ENCODE measurements at places on chromosomes 7 and 10.

- DNase-seq = no peak
Measured at GRCh38 chr7:7988706-7989105, 20.1 kb downstream of the GLCCI1 start.

DNA sequence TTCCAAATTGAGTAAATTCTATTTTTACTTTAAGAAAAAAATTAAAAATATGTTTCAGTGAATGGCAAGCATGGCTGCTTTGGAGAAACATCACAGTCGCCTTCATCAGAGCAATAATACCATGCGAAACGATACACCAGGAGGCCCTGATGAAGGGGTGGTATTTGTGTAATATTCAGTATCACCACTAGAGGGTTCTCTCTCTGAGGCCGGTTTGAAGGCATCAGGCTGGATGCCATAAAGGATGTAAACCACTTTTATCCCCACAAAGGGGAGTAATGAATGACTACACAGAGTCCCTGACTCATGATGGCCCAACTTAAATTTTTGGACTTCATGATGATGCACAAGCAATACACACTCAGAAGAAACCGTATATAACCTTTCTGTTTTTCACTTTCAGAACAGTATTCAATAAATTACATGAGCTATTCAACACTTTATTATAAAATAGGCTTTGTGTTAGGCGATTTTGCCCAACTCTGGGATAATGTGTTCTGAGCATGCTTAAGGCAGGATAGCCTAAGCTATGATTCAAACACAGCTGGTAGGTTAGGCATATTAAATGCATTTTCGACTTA lies 95.5 kb downstream of the PPP1R17 start:
- no peak for DNase-seq

DNA sequence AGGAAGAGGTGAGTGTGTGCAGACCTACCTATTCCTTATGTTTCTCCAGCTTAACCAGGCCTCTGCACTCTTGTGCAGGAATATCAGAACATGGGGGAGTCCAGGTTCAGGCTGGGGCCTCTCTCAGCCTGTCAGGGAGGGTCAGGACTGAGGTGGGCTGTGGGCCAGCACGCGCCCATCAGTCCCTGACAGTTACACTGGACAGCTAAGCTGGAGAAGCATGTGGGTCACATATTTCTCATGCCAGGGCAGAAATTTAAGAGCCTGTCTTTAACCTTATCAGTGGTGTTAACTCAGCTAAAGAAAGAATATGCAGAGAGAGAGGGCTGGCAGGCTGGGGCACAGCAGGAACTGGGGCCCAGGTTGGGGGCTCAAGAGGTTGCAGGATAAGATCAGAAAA lies 8.7 kb upstream of the POLD2 start:
- DNase-seq = no peak

DNA sequence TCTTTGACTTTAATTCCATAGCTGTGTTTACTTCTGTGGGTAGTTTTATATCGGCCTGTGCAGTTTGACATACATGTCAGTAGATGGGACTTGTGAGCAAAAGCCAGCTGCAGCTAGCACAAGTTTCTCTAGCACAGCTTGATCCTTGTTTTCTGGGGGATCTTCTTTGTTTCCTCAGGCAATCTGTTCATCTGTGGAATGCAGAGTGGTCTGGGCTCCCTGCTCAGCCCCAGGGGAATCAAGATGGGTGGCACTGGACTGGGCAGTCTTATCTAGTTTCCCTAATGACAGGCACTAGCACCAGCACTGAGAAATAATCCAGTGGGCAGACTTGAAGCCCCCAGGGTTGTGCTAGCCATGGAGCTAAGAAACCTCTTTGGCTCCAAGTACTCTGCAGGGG lies 40.8 kb downstream of the CYP2C19 start:
- no peak for DNase-seq

DNA sequence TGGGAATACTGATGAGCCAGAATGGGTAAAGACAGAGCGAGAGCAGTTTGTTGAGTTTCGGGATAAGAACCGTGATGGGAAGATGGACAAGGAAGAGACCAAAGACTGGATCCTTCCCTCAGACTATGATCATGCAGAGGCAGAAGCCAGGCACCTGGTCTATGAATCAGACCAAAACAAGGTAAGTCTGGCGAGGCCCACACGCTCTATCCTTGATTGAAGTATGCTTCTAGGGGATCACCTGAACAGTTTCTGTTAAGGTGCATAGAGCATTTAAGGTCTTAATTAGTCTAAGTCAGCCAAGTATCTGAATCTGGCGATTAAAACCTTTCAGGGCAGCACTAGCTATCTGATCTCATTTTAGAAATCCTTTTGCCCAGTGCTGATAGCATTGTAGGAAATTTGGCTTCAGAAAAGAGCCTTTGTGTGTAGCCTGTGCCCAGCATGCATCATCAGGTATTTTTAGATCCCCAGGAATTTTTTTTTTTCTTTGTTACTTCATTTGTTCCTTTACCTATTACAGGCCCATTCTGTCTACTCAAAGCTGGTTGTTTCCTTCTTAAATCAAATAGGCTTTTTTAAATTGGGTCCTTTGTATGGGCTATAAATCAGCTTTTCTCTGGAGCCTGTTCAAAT lies 8.0 kb downstream of the OPN1SW start:
- DNase-seq = no peak

DNA sequence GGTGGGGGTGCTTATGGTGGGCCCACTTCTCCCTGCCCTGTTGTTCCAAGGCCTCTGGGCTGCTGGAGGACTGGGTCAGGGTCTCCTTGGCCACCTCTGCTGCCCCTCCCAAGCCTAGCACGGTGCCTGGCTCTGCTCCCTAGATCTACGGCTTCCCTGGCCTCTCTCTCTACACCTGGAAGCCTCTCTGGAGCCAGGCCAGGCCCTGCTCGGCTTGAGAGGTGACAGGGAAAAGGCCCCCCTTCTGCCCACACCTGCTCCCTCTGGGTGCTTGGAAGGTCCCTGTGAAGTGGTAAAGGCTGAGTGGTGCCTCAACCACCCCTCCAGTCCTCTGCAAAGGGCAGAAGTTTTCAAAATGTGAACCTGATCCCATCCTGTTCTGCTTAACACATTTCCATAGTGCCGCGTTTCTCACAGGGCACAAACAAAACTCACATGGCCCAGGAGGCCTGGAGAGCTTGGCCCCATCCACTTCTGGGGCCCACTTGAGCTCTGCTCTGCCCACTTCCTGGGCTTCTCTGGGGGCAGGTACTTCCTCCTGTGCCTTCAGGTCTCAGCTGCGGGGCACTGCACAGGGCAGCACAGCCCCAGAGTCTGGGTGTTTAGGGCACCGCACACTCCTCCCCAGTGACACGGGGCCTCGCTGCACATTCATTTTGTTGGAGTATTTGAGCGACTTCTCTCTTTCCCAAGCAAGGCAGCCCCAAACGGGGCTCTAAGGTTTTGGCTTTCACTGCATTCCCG lies 169.9 kb downstream of the PIP4K2A start:
- no peak for DNase-seq

DNA sequence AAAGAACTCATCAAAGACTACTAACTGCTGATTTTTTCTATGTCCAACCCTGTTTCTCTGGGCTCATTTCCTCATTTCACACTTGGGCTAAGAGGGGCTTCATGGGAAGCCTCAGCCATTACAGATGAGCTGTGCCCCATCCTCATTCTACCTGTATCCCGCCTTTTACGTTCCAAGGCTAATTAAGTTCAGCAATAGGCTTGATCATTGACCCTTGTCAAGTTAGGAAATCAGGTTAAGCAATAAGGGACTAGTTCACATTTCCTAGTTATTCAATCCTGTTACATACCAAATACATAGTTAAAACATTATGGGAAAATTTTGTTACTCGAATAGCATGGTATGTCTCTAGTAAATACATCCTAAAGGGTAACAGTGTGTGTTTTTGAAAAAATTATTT lies 29.3 kb upstream of the AGBL3 start:
- DNase-seq = no peak

DNA sequence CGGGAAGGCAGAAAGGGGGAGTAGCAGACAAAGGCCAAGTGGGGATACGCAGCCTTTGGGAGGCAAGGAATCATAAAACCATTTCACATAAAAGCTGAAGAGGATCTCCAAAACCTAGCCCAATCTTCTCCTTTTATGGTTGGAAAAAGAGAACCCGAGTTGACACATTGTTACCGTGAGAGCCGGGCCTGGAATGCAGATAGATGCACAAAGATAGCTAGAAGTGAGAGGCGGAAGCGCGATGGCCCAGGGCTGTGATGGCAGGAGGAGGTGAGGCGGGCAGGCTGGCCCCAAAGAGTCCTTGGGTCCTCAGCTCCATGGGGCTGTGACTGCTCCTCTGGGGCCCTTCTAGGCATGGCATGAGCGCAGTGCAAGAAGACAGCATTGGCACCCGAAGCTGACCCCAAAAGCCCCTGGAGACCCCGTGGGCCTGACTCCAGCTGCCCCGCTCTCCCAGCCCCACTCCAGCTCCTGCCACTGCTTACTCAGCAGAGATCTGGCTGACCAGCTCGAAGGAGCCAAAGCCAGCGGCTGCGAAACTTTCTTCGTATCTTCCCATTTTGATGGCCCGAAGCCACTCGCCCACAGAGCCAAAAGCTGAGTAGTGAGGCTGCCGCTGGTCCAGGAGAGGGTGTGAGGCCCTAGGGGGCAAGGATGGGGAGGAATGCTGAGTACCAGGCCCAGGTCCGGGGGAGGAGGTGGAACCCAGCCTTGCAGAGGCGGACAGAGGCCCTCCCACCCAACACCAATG lies 22.5 kb downstream of the EPHB4 start:
- no peak for DNase-seq

DNA sequence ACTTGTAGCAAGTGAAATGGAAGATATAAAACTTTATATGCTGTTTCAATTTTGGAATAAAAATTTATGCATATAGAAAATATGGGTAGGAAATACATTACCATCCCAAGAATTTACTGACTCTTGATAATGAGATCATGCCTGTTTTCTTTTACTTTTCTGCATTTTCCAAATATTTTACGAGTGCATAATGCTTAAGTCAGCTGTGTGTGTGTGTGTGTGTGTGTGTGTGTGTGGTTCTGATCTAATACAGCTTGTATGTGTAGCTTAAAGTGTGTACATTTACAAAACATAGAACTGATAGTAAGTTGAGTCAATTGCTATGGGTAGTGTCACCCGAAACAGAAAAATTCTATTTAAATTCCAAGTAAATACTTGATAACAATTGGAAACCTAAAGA lies 315.9 kb upstream of the LRRN3 start:
- DNase-seq = no peak

GRCh38 chr7:140685407-140686087 lies 11.0 kb upstream of the NDUFB2 start:
- no peak for DNase-seq

DNA sequence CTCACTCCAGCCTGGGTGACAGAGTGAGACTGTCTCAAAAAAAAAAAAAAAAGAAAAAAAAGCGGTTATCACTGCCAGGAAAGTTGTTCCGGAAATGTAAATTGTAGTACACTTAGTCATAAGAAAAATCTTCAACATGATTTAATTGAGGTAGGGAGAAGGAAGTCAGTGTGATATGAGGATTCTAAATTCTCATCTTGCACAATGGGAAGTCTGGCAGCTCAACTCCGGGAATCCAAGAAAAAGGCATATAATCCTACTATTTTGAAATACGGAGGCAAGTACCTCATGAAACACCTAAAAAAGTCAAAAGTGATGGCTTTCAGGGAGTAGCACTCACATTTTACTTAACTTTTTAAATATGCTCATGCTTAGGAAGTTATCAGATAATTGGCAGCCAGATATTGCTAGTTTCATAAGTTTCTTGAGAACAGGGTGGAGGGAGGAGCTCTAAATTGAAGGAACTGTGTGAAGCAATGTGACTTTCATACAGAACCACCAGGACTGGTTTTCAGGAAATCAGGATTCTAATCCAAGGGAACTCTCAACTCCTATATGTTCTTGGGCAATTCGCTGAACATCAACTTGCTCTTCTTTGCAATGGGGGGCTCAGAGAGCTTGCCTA lies 2.7 kb upstream of the C7orf25 start:
- DNase-seq = no peak

- DNase-seq = no peak
Measured at GRCh38 chr7:30159163-30159562, 24.4 kb downstream of the MTURN start.
